Ovary (tissue), 10 donors: ENCODE measurements at places on chromosomes 12 and 14. TPM values are rescaled to one million over a fixed set of nuclear protein-coding genes. Genes with fewer than 3 reads are reported as not detected.

LRTM2 gene
- polyA plus RNA-seq = not detected

CPM gene
- polyA plus RNA-seq = 62.9 TPM

SPPL3 gene
- 24.2 TPM for polyA plus RNA-seq

DNA sequence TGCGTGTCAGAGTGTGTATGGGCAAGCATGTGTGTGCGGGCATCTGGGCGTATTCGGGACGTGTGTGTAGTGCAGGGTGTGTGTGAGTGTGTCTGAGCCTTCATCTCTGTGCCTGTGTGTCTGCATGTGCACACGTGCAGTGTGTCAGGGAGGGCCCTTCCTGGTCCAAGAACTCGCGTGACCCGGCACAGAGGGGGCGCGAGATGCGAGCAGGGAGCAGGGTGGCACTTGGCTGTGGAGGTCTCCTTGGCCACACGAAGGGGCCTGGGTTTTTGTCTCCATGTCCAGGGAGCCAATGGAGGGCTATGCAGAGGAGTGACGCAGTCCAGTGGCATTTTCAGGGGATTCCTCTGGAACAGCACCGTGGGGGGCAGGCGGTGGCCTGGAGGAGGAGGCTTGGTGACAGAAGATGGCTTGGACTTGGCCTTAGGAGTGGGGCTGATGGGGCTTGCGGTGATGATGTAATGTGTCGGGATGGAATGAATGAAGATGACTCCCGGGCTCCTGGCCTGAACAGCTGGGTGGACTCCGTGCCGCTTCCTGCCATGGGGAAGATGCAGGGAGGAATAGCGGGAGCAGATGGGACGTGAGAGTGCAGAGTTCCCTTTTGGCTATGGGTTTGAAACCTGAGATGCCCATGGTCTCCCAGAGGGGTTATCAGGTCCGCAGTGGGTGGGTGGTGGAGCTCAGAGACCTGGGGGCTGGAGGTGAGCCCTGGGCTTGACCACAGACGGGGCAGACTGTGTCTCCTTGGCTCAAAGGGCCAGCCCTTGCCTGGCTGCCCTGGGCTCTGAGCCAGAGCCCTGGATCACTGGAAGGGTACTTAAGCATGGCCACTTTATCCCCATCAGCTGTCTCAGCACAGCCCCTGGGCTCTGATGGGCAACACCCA is 208.3 kb downstream of the PHETA1 start:
- H3K4me3 ChIP-seq = no peak overlapping the region
- no peaks in the 10 kb centered on the region for H3K4me1 ChIP-seq
- H3K36me3 ChIP-seq = no peaks in the 10 kb centered on the region
- H3K27me3 ChIP-seq = no peaks in the 10 kb centered on the region
- no peak for DNase-seq
- no peak overlapping the region for H3K27ac ChIP-seq

LMNTD1 gene
- polyA plus RNA-seq = not detected

GRCh38 chr12:12510141-12510540 is 52.5 kb downstream of the DUSP16 start:
- no peak overlapping the region for H3K4me3 ChIP-seq
- H3K4me1 ChIP-seq = peaks cover 6% of the 10 kb centered on the region
- H3K27ac ChIP-seq = no peak overlapping the region
- DNase-seq = no peak
- H3K36me3 ChIP-seq = no peaks in the 10 kb centered on the region
- no peaks in the 10 kb centered on the region for H3K27me3 ChIP-seq

NFE2 gene
- polyA plus RNA-seq = 0.05 TPM

OTOGL gene
- 0.23 TPM for polyA plus RNA-seq

GRCh38 chr14:67776653-67777322 is 39.6 kb downstream of the ZFYVE26 start:
- DNase-seq = no peak
- H3K4me1 ChIP-seq = no peaks in the 10 kb centered on the region
- H3K27me3 ChIP-seq = no peaks in the 10 kb centered on the region
- H3K36me3 ChIP-seq = no peaks in the 10 kb centered on the region
- H3K27ac ChIP-seq = no peak overlapping the region

GLIPR1 gene
- 10.5 TPM for polyA plus RNA-seq

ZDHHC22 gene
- not detected for polyA plus RNA-seq

SPTB gene
- 0.84 TPM for polyA plus RNA-seq

DNA sequence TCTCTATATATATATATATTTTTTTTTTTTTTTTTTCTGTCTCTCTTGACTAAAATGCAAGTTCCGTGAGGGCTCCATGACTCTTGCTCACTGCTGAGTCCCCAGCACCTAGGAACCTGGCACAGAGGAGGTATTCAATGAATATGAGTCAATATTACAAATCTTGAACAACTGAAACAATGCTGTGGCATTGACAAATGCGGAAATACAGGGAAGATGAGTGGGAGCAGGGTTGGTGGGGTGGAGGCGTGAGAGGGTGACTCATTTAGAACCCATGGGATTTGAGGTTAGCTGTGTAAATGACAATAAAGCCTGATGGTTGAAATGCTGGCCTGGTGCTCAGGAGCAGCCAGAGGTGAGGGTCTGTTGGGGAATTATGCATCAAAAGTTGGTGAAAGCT is 121.7 kb upstream of the FUT8 start:
- no peak overlapping the region for H3K4me3 ChIP-seq
- H3K27ac ChIP-seq = no peak overlapping the region
- DNase-seq = no peak
- H3K27me3 ChIP-seq = no peaks in the 10 kb centered on the region
- H3K4me1 ChIP-seq = no peaks in the 10 kb centered on the region
- no peaks in the 10 kb centered on the region for H3K36me3 ChIP-seq

DNA sequence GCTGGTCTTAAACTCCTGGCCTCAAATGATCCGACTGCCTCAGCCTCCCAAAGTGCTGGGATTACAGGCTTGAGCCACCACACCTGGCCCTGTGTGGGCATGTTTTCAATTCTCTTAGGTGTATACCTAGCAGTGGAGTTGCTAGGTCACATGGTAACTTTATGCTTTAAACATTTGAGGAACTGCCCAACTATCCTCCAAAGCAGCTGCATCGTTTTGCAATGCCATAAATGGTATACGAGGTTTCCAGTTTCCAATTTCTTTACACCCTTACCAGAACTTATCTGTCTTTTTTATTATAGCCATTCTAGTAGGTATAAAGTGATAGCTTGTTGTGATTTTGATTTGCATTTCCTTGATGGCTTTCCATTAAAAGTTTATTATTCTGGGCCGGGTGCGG is 25.1 kb downstream of the RBMS2 start:
- no peak for DNase-seq
- H3K36me3 ChIP-seq = no peaks in the 10 kb centered on the region
- H3K27me3 ChIP-seq = no peaks in the 10 kb centered on the region
- no peaks in the 10 kb centered on the region for H3K4me1 ChIP-seq

- DNase-seq = no peak
- peaks cover 14% of the 10 kb centered on the region for H3K4me1 ChIP-seq
- no peak overlapping the region for H3K27ac ChIP-seq
- no peaks in the 10 kb centered on the region for H3K36me3 ChIP-seq
- H3K4me3 ChIP-seq = no peak overlapping the region
- H3K27me3 ChIP-seq = no peaks in the 10 kb centered on the region
Observed at GRCh38 chr14:104694475-104694950, 5.1 kb downstream of the INF2 start.

- no peaks in the 10 kb centered on the region for H3K36me3 ChIP-seq
- no peaks in the 10 kb centered on the region for H3K27me3 ChIP-seq
- no peak for DNase-seq
Observed at GRCh38 chr12:50788561-50788960, 24.7 kb downstream of the ATF1 start.

DNA sequence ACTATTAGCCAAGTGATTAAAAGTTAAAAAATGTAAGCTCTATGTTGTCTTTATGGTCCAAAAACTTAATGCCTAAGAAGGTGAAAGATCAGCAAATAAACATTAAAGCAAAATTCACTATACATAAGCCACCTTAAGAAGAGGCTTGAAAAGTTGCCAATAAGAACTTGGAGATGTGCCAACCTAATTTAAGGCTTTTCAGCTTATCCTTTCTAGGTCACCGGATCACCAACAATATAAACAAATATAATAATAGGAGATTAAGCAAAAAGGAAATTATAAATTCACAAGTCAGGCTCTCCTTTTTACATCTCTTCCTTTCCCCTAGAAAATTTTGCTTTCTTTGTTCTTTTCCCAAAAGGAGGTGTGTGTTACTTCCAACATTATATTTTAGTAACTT is 30.9 kb downstream of the SLC2A3 start:
- DNase-seq = no peak
- H3K27ac ChIP-seq = no peak overlapping the region
- H3K4me3 ChIP-seq = no peak overlapping the region
- H3K27me3 ChIP-seq = no peaks in the 10 kb centered on the region
- H3K4me1 ChIP-seq = no peaks in the 10 kb centered on the region

CLEC4C gene
- polyA plus RNA-seq = 0.47 TPM

GRCh38 chr12:108308395-108309085 is 30.6 kb downstream of the CMKLR1 start:
- no peak overlapping the region for H3K27ac ChIP-seq
- H3K4me1 ChIP-seq = no peaks in the 10 kb centered on the region
- DNase-seq = no peak
- H3K27me3 ChIP-seq = no peaks in the 10 kb centered on the region

ESPL1 gene
- 0.40 TPM for polyA plus RNA-seq

- DNase-seq = no peak
- no peak overlapping the region for H3K4me3 ChIP-seq
- H3K4me1 ChIP-seq = no peaks in the 10 kb centered on the region
- H3K36me3 ChIP-seq = no peaks in the 10 kb centered on the region
Observed at GRCh38 chr12:100753837-100754236, 40.7 kb upstream of the ANO4 start.

- no peak for DNase-seq
- no peaks in the 10 kb centered on the region for H3K27me3 ChIP-seq
- H3K4me3 ChIP-seq = no peak overlapping the region
- no peaks in the 10 kb centered on the region for H3K36me3 ChIP-seq
Observed at GRCh38 chr14:66414511-66414910, 71.7 kb upstream of the CCDC196 start.

DNA sequence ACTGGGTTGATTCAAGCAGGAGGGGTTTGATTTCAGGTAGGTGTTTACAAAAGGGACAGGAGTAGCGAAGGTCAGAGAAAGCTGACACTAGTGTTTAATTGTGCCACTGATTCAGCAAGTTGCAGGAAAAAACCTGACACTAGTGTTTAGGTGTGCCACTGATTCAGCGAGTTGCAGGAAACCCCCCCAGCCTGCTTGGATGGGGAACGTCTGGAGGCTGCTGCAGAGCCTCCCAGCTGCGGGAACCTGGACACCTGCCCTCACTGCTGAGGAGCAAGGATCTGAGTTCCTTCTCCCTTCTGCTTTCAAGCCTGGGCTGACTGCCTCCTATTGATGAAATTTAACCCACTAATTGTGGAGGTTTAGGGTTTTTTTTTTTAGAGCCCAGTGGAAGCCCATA is 84.2 kb downstream of the AVPR1A start:
- H3K36me3 ChIP-seq = no peaks in the 10 kb centered on the region
- no peaks in the 10 kb centered on the region for H3K4me1 ChIP-seq

DNA sequence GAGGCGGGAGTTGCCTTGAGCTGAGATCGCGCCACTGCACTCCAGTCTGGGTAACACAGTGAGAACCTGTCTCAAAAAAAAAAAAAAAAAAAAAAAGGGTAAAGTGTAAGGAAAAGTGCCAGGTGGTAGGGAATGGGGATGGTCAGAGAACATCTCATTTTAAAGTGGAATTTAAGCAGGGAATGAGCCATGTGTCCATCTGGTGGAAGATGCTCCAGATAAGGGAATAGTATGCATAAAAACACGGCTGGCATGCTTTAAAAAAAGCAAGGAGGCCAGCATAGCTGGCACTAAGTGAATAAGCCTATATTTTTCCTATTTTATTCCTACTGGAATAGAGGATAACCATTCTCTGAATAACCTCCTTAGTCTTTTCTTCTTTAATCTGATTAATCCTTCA is 33.7 kb downstream of the FAM186A start:
- no peak for DNase-seq
- no peaks in the 10 kb centered on the region for H3K27me3 ChIP-seq
- no peak overlapping the region for H3K4me3 ChIP-seq

PGF gene
- 5.7 TPM for polyA plus RNA-seq

DNA sequence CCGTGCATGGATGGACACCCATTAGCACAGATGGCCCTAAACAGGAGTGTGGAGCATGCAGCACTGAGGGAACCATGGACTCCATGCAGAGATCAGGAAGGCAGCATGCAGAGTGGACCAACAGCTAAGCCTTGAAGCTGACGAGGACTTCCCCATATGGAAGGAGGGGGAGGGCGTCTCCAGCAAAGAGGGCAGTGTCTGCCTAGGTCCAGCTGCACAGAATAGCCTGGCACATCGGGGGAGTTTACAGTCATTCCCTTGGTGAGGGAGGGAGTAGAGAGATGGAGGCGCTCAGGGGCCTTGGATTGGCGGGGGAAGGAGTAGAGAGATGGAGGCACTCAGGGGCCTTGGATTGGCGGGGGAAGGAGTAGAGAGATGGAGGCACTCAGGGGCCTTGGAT is 64.5 kb downstream of the ANKRD9 start:
- DNase-seq = no peak
- no peak overlapping the region for H3K4me3 ChIP-seq
- no peaks in the 10 kb centered on the region for H3K4me1 ChIP-seq
- no peaks in the 10 kb centered on the region for H3K36me3 ChIP-seq

GRCh38 chr14:103871596-103872480 is 24.5 kb upstream of the PPP1R13B start:
- DNase-seq = no peak
- H3K4me3 ChIP-seq = peak overlapping the region; percentile 8
- H3K27ac ChIP-seq = no peak overlapping the region
- no peaks in the 10 kb centered on the region for H3K36me3 ChIP-seq
- no peaks in the 10 kb centered on the region for H3K4me1 ChIP-seq
- H3K27me3 ChIP-seq = no peaks in the 10 kb centered on the region

- no peaks in the 10 kb centered on the region for H3K4me1 ChIP-seq
- H3K36me3 ChIP-seq = no peaks in the 10 kb centered on the region
- no peaks in the 10 kb centered on the region for H3K27me3 ChIP-seq
- H3K27ac ChIP-seq = no peak overlapping the region
- no peak for DNase-seq
Observed at GRCh38 chr12:26668230-26668629, 164.8 kb downstream of the ITPR2 start.

DNA sequence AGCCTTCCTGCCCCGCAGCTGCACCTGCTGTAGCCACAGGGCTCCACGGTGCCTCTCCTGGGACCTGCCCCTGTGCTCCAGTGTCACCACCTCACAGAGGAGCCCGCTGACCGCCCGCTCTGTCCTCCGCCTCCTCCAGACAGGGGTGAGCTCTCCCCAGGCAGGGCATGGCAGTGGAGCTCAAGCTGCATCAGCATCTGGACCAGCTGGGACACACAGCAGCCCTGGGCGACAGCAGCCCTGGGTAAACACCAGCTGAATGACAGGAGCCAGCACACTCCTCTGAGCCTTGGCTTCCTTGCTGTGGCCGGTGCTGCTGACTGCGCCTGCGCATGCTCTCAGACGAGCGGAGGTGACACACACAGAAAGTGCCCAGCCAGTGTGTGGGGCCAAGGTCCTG is 22.0 kb downstream of the CHGA start:
- H3K36me3 ChIP-seq = no peaks in the 10 kb centered on the region
- no peak overlapping the region for H3K27ac ChIP-seq
- no peak for DNase-seq

GRCh38 chr14:46581036-46581671 is 70.4 kb downstream of the RPL10L start:
- peaks cover 2% of the 10 kb centered on the region for H3K4me1 ChIP-seq
- H3K27me3 ChIP-seq = no peaks in the 10 kb centered on the region
- H3K4me3 ChIP-seq = no peak overlapping the region
- no peaks in the 10 kb centered on the region for H3K36me3 ChIP-seq
- H3K27ac ChIP-seq = no peak overlapping the region

AMDHD1 gene
- polyA plus RNA-seq = 0.13 TPM

CCDC92 gene
- 21.9 TPM for polyA plus RNA-seq

DTX1 gene
- 2.1 TPM for polyA plus RNA-seq
